ENCODE measurements at places on chromosomes 5 and 9.

GRCh38 chr9:137582286-137582860, 3.6 kb upstream of the DPH7 start:
- no peak for DNase-seq

DNA sequence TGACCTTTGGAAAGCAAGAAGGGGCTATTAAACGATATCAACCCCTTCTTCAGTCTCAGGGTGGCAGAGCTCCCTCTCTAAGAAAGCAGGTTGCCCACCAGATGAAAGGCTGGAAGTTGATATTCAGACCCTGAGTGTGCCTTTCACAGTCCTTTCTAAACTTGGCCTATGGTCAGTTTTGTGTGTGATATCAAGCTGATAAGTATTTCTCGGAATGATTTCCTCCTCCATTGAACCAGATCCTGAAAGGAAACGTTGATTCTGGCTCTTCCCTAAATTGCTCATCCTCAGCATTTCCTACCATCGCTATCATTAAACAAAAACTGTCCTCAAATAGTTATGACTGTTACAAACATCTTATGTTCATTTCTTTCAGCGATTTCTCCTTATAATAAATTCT, 130.4 kb downstream of the CEMIP2 start:
- DNase-seq = no peak

- no peak for DNase-seq
Observed at GRCh38 chr5:155699385-155699784, 627.6 kb upstream of the SGCD start.

GRCh38 chr5:170737591-170737990, 45.9 kb upstream of the GABRP start:
- DNase-seq = no peak

- DNase-seq = no peak
Observed at GRCh38 chr5:63439537-63439936, 522.7 kb downstream of the HTR1A start.

- no peak for DNase-seq
Observed at GRCh38 chr5:172540099-172540870, 86.0 kb upstream of the SH3PXD2B start.

GRCh38 chr9:129990269-129991010, 52.5 kb downstream of the FNBP1 start:
- no peak for DNase-seq

GRCh38 chr5:65478336-65478735, 3.4 kb downstream of the ADAMTS6 start:
- DNase-seq = no peak

DNA sequence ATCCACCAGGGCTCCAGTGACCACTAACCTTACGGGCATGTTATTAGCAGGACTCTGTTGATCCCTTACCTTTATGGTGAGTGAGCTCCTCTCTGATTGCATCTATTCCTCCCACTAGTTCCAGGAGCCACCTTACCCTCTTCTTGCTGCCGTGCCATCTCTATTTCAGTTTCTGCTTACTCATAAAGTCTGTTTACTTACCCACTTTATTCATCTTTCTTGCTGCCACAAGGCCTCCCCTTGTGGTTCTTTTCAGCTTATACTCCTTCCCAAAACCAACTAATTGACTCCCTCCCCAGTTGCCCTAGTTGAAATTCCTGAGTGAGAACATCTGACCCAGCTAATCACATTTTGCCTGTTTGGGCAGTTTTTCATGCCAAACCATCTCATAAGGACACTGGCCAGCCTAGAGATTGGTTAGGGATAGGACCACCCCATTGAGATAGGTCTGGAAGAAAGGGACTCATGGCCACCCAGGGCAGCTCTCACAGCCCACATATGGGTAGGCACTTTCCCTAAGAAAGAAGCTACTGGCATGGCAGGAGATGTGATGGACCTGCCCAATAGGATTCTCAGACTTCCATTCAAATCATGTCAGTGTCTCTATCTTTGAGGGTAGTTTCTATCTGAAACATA, 412.7 kb downstream of the EFNA5 start:
- DNase-seq = no peak

DNA sequence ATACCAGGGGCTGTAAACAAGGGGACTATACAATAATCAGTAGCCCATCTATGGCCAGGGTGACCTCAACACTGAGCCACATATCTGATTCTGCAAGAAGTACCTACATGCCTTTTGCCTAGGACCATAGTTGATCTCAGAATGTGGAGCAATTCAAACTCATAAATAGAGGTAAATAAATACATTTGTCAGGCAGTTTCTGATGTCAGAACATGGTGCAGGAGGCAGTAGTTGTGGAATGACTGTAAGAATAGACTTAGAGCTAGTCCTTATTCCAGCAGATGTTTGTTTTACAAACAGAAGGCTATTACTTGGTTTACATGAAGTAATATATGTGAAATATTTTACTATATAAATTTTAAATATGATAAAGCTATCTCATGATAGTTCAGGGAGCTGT, 330.7 kb upstream of the DAB2 start:
- no peak for DNase-seq

DNA sequence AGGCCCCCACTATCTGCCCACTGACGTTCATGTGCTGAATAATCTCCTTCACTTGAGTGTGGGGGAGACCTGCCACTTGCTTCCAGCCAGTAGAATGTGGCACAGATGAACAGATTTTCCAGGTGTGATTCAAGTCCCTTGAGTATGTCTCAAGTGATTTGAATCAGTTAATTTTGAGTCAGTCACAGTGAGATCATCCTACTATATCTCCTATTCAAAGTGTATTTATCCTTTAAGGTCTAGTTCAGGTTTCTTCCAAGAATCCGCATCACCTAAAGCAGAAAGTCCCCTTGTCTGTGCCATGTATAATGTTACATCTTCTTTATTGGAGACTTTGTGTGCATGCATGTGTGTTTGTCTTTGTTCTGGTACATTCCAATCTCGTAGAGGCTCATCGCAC, 208.3 kb upstream of the DAB2 start:
- DNase-seq = no peak

DNA sequence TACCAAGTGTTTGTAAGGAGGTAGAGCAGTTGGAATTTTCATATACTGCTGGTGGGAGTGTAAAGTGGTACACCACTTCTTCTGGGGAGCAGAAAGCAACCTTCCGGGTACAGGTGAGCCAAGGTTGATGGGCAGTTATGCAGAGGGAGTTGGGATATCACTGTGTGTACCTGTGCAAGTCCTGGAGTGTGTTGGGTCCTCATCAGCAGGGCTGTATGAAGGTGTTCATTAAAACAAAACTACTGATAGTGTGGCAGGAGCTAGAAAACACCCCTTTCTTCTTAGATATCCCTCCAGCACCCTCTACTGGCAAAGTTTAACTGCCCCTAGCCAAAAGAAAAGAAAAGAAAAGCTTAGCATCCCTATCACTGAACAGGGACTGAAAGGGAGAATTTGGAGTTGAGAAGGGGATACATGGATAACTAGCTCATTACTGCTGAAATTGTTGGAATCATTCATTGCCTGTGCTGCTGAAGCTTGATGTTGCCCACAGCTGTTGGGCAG, 10.7 kb downstream of the MARCHF6 start:
- DNase-seq = no peak

GRCh38 chr9:19156805-19157204, 29.5 kb upstream of the PLIN2 start:
- DNase-seq = no peak

GRCh38 chr9:21392270-21392669, 7.1 kb upstream of the IFNA2 start:
- no peak for DNase-seq

GRCh38 chr9:7976167-7976755, 176.7 kb upstream of the DMAC1 start:
- no peak for DNase-seq

Measured in AG04449 (cell line).